ENCODE measurements at places on chromosomes 1 and 21.

- no peak for DNase-seq
These were observed 23.0 kb downstream of the OPTC start for GRCh38 chr1:203516906-203517305.

GRCh38 chr1:30274173-30274970 lies 449.0 kb downstream of the MATN1 start:
- DNase-seq, result no peak

DNA sequence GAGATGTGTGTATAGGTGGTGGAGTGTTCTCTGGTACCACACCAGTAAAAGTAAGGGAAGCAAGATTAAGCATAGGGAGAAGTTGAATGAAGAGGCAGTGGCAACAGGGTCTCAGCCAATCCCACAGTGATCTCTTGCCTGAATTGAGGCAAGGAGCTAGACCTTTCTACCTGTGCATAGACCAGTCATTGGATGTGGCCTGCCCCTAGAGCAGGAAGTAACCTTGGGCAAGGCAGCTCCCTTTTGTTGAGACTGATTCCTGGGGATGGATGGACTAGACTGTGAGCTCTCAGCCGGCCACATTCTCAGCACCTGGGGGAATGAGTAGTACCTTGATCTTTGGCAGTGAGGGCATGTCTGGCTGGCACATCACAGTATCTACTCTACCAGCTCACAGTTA lies 6.4 kb downstream of the USP16 start:
- DNase-seq, result no peak

GRCh38 chr1:80989455-80989854 lies 811.3 kb upstream of the ADGRL2 start:
- no peak for DNase-seq

- no peak for DNase-seq
These were observed 56.2 kb upstream of the WDR26 start for GRCh38 chr1:224490549-224491537.

GRCh38 chr1:9561429-9561828 lies 22.2 kb downstream of the SLC25A33 start:
- peak; percentile 17 for DNase-seq

GRCh38 chr1:8495928-8496401 lies 178.1 kb downstream of the SLC45A1 start:
- DNase-seq, result no peak

GRCh38 chr1:15154480-15155036 lies 1.0 kb downstream of the TMEM51 start:
- DNase-seq, result peak; percentile 44

DNA sequence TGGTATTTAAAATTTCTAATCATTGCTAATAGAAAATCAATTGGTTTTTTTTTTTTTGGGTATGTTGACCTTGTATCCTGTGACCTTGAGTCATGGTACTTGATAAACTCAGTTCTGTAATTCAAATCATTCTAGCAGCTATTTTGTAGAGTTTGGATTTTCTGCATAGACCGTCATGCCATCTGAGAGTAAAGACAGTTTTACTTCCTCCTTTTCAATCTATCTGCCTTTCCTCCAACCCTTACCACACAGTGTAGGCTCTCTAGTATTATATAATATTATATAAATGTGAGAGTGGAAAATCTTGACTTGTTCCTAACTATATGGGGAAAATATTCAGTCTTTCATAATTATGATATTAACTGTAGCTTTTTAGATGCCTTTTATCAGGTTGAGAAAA lies 7.0 kb downstream of the TDRD5 start:
- DNase-seq, result no peak

DNA sequence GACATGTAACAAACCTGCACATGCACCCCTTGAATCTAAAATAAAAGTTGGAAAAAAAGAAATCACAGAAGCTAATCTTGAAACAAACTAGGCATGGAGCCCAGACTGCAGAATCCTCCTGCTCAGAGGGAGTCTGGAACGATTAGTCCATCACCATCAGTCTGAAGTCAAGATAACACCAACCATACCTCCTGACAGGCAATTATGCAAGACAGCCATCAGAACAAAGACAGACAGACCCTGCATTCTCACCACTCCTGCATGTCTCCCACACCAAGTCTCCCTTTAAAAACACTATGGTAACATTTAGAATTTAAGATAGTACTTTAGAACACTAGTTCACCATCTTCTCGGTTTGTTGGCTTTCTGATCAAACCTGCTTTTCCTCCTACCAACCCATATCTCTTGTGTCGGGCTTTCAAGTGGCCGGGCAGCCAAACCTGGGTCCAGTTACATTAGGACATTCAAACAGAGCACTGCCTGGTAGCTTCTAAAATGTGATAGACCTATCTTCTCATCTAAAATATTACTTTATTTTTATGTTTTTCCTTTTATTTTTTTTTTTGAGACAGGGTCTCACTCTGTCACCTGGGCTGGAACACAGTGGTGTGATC lies 10.1 kb downstream of the YARS1 start:
- DNase-seq, result no peak

DNA sequence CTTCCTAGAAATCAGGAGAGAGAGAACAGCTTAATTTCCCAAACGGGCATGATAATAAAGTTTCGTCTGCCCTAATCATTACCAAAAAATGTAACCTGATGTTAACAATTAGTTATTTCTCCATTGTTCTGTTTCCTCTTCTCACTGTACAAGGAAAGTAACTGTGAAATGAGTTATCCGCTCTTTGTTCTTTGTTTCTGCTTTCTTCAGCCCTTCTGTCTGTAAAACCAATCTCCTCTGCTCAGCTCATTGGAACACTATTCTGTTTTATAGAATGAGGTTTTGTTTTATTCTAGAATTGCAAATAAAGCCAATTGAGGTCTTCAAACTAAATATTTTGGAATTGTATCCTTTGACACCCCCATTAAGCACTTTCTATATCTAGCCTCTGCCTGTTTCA lies 8.8 kb upstream of the THEM4 start:
- DNase-seq, result no peak

DNA sequence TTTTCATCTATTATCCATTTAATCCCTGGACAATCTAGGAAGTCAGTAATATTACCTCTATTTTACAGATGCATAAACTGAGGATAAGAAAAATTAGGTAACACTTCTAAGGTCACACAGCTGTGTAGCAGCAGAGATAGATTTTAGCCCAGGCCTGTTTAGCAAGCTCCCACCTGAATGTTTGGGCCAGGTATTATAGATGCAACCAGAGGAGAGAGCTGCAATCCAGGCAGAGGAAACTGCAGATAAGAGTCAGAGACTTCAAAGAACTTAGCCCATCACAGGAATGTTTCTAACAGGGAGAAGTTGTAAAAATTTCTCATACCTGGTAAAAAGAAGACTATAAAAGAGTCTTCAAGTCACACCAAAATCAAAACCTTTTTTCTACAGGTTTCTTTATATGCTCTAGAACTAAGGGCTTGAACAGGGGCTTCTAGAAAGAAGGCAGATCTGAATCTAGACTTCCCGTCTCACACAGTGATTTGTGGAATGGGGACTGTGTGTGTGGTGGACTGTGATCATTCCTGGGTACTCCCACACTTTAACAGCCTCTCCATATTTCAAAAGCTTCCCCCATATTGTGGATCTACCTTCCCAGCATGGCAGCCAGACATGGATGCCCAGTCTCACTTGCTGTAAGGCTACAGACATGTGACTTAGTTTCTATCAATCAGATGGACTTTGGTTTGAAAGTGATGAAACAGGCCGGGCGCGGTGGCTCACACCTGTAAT lies 128.7 kb downstream of the TLR5 start:
- no peak for DNase-seq

GRCh38 chr1:114352797-114353196 lies 158.2 kb downstream of the TRIM33 start:
- no peak for DNase-seq

DNA sequence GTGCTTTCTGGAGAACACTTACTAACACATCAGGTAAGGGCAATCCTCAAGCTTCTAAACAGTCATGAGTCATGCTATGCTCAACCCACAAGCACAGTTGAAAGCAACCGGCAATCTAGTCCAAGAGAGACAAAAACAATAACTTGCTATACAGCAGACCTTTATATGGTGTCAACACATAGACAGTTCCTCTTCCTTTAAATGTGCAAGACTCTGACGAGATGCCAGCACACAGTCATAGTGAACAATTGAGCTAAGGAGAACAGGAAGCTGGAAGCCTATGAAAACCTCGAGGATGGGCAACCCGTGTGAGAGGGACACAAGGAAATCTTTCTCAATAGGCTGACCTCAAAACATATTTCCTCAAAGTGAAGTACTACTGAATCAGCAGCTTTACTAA lies 5.3 kb downstream of the ADIPOR1 start:
- no peak for DNase-seq

All from T1000 (cell line).